ENCODE measurements at places on chromosomes 4 and X.

GRCh38 chrX:103828529-103828928 is 3.5 kb downstream of the RAB9B start:
- DNase-seq: no peak

- DNase-seq: no peak
These were observed 101.5 kb downstream of the MXRA5 start for GRCh38 chrX:3244955-3245354.

GRCh38 chr4:3514806-3515501 is 17.3 kb downstream of the LRPAP1 start:
- no peak for DNase-seq

- no peak for DNase-seq
These were observed 28.3 kb downstream of the CYTL1 start for GRCh38 chr4:4990857-4991540.

DNA sequence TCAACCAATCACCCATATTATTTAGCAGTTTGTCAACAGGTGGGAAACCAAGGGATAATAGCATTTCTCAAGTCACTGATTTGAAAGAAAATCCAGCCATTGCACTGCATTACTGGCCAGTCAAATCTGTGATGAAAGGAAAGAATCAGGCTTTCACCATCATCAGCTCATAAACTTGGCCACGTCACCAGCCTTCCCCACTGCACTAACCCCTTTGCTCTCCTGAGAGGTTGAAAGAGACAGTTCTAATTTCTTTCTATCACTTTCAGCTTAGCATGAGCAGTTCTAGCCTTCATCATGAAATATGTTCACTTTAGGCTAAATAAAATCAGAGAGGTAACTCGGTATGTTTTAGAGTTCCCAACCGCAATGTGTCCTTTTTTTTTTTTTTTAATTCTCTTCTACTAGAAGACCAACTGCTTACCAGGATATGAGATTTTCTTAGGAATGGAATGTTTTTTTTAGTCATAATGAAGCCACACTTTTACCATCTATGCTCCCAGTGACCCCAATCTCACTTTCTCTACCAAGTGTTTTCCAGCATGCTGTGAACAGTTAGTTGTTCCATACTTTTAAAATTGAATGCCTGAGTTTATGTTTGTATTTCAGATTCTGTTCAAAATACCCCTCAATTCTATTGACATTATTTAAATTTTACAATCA is 55.7 kb upstream of the SLC7A11 start:
- DNase-seq: no peak

GRCh38 chr4:80253510-80253909 is 13.0 kb upstream of the FGF5 start:
- no peak for DNase-seq

DNA sequence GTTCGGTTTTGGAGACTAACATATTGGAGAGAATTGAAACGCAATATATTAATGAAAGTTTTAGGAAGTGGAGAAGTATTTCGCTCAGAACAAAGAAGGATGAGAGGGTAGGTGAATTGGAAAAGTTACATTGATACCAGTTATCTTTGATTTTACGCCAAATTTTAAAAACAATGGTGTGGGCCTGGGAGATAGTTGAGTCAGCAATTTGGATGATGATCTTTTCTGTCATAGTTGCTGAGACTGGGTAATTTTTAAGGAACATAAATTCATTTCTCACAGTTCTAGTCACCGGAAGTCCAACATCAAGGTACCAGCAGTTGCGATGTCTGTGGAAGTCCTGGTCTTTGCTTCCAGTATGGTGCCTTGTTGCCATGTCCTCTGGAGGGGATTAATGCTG is 644.8 kb upstream of the LCORL start:
- no peak for DNase-seq

DNA sequence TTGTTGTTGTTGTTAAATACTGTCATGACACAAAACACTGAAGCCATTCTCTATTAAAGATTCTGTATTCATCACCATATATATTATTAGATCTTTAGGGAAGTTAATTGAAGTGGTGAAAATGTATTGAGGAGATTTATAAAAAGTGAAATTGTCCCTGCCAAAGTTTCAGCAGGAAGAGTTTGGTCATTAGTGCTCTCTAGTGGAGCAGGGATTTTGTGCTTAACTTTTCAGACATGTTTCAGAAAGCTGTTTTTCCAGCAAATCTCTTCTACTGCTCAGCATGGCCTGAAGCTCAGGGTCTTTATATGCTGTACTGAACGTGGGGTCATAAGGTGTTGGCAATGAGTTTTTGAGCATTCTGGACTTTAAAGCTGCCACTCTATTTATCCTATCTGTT is 36.7 kb upstream of the CXXC4 start:
- no peak for DNase-seq

GRCh38 chr4:188804861-188805260 is 665.6 kb downstream of the TRIML1 start:
- DNase-seq: no peak

DNA sequence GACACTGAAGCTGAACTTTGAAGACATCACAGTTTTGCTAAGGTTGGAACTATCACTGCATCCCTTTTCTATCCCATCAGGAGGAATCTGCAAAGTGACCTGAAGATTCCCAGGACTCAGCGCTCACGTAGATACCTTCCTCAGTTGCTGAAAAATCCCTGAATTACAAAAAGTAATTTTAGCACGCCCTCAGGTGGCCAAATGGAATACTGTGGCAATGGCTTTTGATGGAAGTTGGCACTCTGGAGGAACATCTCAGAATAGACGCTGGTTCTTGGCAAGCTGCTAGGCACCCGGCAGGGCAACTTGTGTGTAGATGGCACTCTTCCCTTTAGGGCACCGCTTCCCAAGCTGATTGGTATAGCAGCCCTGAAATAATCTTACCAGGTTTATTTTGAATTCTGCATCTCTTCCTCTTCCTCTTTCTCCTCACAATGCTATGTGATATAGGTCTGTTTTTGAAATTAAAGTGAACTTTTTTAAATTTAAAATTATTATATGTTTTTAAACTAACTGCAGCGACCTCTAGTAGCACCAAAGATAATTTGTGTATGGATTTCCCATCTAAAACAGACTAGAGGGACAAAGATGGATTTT is 16.3 kb upstream of the ESX1 start:
- no peak for DNase-seq

DNA sequence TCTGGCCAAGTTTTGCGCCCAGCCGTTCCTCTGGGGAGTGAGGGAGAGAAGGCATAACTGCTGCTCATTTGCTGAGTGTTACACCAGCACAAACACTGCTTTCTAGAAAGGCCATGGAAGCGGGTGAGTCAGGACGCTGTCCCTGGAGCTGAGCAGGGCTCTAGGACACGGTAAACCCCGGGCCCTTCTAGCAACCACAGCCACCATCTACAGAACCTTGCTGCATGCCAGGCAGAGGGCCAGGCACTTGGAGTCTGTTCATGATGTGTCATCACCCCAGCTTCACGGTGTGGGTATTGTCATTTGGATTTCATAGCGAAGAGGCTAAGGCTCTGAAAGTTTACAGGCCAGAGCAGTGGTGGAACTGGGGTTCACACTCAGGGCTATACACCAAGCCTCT is 31.8 kb upstream of the C4orf50 start:
- DNase-seq: no peak

- DNase-seq: no peak
These were observed 67.9 kb downstream of the KLHL8 start for GRCh38 chr4:87152310-87153041.

DNA sequence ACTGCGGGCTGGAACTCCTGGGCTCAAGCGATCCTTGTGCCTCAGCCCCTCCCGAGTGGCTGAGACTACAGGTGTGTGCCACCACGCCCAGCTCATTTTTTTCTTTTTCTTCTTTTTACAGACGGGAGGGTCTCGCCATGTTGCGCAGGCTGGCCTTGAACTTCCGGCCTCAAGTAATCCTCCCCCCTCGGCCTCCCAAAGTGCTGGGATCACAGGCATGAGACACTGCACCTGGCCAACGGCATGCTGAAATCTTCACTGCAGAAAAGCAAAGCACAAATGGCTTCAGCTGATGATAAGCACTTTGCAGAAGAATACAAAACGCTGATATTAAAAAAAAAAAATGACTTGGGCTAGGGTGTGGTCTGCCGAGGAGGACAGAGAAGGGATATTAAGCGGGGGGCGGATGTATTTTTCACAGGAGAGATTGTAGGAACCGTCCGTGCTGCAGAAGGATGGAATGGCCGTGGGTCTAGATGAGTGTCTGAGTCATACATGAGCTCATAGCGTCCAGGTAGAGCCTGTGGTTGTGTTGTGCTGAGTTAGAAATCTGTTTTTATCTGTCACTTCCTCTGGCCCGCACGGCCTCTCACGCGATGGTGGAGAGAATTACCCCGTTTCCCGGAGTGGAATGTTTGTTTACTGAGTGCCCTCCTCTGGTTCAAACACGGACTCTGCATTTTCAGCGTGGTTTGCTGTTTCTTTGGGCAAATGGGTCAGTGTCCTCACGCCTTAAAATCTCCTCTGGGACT is 8.5 kb upstream of the AKAP17A start:
- peak; percentile 90 for DNase-seq

DNA sequence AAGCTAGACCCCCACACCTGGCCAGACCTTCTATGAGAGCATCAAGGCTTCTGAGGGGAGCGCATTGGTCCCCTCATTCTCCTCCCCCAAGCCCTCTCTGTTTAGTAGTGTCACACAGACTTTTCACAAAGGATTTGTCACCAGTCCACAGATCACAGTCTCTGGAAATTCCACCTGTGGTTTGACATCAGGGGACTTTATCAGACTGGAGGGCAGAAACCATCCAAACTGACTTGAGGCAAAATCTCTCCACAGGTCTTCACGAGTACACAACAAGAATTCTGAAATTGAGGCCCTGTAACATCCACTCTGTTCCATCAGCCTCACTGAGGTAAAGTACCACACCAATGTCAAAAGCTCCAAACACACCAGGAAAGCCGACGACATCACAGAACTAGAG is 112.5 kb downstream of the SH3KBP1 start:
- DNase-seq: peak; percentile 70

GRCh38 chrX:110588853-110589252 is 206.8 kb downstream of the CHRDL1 start:
- no peak for DNase-seq

DNA sequence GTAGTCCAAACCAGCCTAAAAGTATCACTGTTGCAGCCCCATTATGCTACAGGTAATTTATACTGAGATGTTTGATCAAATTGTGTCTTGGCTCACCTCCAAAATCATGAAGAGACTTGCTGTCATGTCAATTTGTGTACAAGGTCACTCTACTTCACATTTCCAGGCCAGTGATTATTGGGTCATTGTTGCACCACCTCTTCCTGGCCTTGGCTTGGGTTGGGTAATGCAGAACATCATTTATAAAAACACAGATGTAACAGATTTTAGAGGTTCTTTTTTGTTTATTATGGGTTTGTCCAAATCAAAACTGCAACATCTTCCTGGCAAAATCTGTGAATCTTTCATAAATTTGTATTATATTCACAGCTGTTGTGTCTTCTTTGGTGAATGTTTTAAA is 459.5 kb downstream of the ANKRD50 start:
- no peak for DNase-seq

DNA sequence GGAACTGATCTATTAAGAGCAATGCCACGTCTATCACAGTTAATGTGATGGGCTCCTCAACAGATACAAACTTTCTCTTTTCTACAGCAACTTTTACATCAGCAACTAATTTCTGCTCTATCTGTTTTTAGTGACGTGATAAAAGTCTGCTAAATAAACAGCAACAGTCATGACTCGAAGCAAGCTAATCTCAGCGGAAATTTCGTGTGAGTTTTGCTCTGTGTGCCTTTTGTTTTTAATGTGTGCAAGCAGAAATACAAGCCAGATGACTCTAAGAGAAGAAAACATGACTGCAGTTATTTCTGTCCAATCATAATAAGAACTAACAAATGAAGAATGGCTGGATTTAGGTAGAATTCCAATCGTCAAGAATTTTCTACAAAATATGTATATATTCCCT is 214.3 kb downstream of the LDB2 start:
- no peak for DNase-seq
